Activated naive CD4-positive, alpha-beta T cell treated with anti-CD3 and anti-CD28 coated beads, Interleukin-2, amount 50 U/mL, for 72 hours (primary cell): ENCODE measurements at places on chromosomes 1 and 21. TPM values are rescaled to one million over a fixed set of nuclear protein-coding genes. Genes with fewer than 3 reads are reported as not detected.

The PCP4L1 gene
- not detected for total RNA-seq

The COL24A1 gene
- total RNA-seq: not detected

The C1orf94 gene
- not detected for total RNA-seq

The LRRC71 gene
- total RNA-seq: not detected

The TATDN3 gene
- total RNA-seq: 12.9 TPM

The NEGR1 gene
- not detected for total RNA-seq

The FGR gene
- 0.68 TPM for total RNA-seq

The FBXO2 gene
- total RNA-seq: 1.9 TPM

The S100A9 gene
- total RNA-seq: 0.73 TPM

GRCh38 chr1:209511169-209511568 lies 72.3 kb upstream of the CAMK1G start:
- DNase-seq: no peak

- no peak for DNase-seq
These were observed 25.0 kb upstream of the CBR3 start for GRCh38 chr21:36109868-36110267.

DNA sequence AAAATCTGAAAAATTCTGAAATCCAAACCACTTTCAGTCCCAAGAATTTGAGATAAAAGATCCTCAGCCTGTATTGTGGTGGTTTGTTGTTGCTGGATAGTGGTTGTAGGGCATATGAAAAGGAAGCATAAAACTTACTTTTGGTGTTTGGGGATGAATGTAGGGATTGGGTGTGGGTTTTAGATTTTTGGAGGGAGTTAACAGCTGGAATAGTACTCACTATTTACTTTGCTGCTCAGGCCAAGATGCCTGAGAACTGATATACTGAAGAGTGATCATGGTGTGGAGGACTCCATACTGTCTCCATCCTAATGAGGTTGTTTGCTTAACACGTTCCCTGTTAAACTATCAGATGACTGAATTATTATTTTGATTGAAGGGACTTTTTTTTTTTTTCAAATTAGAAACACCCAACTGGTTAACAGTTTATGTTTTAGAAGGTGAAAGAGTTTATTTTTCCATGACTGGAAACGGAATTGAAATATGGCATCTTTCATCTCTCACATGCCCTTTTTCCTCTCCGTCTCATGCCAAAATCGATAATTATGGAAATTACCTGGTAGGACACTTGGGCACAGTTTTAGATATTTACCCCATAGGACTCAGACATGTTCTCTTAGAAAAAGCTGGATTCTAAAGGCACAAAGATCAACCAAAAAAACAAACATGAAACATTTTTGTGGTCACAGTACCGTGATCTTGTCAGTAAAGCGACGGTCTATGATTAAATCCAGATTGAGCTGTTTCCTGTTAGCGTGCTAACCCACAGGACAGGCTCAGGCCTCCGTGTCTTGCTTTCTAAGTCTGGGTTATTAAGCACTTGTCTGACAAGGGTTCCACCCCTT lies 37.3 kb downstream of the RGL1 start:
- DNase-seq: no peak

DNA sequence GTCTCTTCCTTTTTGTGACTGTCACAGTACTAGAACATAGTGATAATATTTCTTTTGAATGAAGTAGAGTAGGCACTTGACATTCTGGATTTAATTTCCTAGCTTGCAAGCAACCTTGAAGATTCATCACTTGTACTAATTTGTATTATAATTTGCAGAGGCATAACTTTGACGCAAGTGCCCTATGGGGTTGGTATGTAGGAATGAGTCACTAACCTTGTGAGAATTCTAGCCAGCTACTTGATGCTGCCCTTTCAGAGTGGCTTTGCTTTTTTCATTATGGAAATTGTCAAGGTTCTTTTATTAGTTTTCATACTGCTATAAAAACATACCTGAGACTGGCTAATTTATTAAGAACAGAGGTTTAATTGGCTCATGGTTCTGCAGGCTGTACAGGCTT lies 13.7 kb upstream of the DPH5 start:
- no peak for DNase-seq

GRCh38 chr1:11414926-11415538 lies 63.9 kb upstream of the DISP3 start:
- no peak for DNase-seq

GRCh38 chr21:43684424-43684823 lies 25.1 kb downstream of the RRP1B start:
- no peak for DNase-seq

- DNase-seq: no peak
These were observed 64.1 kb upstream of the RNPC3 start for GRCh38 chr1:103461161-103462105.

DNA sequence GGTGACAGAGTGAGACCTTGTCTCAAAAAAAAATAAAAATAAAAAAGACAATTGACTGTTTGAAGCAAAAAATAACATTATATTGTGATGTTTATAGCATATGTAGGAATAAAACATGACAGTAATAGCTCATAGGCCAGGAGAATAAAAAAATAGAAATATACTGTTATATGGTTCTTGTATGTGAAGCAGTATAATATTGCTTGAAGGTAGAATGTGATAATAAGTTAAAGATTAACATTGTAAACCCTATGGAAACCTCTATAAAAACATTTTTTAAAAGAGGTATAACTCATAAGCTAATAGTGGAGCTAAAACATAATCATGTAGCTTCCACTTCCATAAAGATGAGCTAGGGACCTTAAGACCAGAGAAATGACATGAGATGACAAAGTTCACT lies 23.5 kb downstream of the GJA4 start:
- no peak for DNase-seq

DNA sequence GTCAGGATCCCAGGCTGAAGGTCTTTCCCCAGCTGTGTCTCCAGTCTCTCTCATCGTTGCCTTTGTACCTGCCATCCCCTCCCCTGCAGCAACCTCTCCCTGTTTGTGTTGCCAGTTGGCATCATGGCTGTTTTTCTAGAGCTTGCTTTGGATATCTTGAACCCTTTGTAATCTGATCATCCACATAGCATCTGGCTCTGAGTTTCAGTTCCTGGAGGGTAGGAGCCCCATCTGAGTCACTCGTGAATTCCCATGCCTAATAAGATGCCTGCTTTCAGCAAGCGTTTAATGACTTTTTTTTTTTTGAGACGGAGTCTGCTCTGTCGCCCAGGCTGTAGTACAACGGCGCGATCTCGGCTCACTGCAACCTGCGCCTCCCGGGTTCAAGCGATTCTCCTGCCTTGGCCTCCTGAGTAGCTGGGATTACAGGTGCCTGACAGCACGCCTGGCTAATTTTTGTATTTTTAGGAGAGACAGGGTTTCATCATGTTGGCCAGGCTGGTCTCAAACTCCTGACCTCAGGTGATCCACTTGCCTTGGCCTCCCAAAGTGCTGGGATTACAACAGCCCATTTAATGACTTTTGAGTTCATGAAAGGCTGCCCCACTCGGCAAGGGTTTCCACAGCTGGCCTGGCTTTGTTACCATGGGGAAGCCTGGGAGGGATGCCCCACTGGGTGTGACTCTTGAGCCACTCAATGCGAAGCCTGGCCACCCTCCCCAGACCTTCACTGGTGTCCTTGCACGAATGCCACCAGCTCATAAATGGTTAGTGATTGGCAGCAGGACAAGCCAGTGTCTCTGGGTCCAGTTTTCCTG lies 11.9 kb downstream of the ALPL start:
- no peak for DNase-seq

DNA sequence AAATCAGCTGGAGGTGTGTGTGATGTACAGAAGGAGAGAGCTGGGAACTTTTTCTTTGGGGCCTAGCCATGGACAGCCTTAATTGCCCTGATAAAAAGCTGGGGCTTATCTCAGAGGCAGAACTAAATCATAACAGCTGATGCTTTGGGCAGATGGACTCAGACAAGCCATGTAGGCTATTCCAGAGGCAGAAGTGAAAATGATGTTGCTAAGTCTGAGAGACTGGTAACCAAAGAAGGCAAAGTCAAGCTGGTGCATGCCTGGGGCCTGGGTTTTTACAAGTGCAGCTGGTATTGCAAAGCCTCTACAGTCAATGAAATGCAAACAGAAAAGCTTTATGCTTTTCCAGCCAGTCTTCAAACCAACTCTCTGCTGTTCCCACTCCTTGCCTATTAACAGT lies 39.0 kb upstream of the LMX1A start:
- no peak for DNase-seq

GRCh38 chr1:102897557-102897956 lies 210.8 kb downstream of the COL11A1 start:
- DNase-seq: no peak

GRCh38 chr1:99685516-99686180 lies 39.7 kb downstream of the PALMD start:
- DNase-seq: no peak

GRCh38 chr1:77940921-77941570 lies 37.8 kb downstream of the FUBP1 start:
- DNase-seq: no peak

GRCh38 chr1:235012436-235013210 lies 116.0 kb downstream of the TOMM20 start:
- DNase-seq: peak; percentile 55

GRCh38 chr1:234515411-234515810 lies 36.4 kb upstream of the TARBP1 start:
- DNase-seq: no peak

GRCh38 chr1:223344491-223344890 lies 19.5 kb downstream of the SUSD4 start:
- no peak for DNase-seq

GRCh38 chr1:228902781-228903433 lies 167.6 kb downstream of the RHOU start:
- no peak for DNase-seq

- DNase-seq: no peak
These were observed 84.6 kb upstream of the CASZ1 start for GRCh38 chr1:10881046-10881445.

DNA sequence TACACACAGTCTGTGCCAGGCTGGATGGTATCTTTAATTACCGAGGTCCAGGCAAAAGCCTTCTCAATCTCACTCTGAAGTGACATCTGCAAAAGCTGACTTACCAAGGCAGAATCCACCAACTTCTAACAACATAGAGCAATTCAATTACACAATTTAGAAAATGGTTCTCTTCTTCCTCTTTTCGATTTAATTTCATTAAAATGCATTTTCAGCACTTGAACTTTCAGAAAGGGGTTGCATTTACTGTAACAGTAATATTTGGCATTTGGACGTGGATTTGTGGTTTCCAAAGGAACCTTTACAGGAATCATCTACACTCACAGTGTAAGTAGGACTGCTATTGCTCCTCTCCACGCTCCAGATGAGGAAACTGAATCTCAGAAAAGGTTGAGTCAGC lies 53.3 kb downstream of the ERO1B start:
- no peak for DNase-seq

- no peak for DNase-seq
These were observed 299.1 kb downstream of the HHAT start for GRCh38 chr1:210627755-210628154.

- DNase-seq: no peak
These were observed 38.2 kb downstream of the TP73 start for GRCh38 chr1:3690282-3691065.

DNA sequence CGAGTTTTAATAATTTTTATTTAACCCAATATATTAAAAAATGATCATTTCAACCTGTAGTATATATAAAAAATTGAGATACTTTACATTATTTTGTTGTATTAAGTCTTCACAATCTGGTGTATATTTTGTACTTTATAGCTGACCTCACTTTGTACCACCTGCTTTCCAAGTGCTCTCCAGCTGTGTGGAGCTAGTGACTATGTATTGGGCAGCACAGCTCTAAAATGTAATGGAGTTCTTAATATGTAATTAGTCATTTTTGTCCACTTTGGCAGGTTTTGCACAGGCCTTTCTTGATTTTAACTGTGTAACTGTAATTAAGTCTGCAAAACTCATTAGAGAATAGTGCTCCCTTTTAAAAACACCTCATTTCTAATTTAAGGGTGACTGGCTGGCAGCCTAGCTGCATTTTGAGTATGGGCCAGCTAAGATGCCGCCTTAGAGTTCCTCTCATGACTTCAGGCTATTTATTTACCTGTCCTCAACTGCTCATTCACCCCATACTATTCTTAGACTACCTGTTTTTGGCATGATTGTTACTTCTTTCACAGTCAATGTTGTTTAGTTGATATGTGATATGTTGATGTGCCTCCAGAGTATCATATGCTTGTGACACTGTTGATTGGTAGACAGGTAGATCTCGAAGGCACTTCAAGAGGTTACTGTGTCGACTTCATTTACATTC lies 43.2 kb downstream of the ZYG11B start:
- no peak for DNase-seq

DNA sequence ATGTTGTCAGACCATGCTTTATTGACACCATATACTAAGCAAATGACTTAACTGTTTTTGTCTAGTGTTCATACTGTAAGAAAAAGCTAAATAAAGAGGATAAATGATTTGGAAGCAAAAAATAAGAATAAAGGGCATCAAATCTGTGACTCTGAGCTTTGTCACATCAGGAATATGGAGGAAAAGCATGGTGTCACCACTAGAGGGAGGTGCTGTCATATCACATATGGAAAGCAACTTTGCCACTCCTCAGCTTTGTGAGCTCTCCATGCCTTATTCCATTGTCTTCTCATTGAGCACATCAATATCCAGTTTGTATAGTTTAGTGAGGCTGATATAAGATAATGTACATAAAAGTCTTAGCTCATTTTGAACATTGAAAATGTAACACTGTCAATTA lies 20.8 kb upstream of the GBP1 start:
- no peak for DNase-seq

DNA sequence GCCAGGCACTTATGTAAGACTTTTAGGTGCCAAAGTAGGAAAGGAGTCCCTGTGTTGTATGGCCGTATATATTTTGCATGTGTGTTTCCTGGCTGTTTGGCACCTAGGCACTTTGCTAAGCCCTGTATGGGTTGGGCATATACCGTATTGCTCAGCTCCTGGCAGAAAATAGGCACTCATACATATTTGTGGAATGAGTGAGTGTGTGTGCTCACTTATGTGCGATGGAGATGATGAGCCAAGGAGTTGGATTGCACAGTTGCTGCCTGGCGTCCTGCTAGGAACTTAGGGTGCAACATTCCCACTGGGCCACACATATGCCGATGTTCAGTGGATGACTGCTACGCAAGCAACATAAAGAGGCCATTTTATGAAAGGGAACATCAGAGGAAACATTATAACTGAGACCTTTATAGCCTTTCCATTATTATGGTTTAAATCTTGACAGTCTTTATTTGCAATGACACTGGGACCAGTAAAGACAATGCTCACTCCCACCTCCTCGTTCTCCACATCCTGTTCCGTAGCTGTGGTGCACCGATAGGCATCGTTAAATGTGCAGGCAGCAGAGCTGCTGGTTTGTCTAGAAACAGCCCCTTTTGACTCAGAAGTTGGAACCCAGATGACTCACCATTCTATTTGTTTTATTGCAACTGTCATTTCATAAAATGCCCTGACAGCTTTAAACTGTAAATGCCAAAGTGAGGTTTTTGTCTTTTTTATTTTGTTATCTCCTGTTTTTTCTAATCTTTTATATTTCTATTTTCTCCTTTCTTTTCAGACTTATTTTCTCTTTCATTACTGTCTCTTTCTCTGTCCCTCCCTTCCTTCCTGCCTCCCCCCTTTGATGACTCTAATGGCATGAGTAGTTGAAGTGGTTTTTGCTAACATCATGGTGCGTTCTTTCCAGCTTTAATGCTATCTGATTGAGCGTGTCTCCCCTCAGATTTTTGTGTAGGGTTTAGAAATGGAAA lies 36.1 kb downstream of the PEX14 start:
- DNase-seq: peak; percentile 75

- no peak for DNase-seq
These were observed 7.1 kb upstream of the CAPN2 start for GRCh38 chr1:223704921-223705878.

- no peak for DNase-seq
These were observed 106.2 kb upstream of the DPT start for GRCh38 chr1:168835176-168835575.
